Stimulated activated CD4-positive, alpha-beta T cell treated with anti-CD3 and anti-CD28 coated beads, Interleukin-2, amount 100 ng/mL, for 24 hours (primary cell): ENCODE measurements at places on chromosomes 3 and 15.

DNA sequence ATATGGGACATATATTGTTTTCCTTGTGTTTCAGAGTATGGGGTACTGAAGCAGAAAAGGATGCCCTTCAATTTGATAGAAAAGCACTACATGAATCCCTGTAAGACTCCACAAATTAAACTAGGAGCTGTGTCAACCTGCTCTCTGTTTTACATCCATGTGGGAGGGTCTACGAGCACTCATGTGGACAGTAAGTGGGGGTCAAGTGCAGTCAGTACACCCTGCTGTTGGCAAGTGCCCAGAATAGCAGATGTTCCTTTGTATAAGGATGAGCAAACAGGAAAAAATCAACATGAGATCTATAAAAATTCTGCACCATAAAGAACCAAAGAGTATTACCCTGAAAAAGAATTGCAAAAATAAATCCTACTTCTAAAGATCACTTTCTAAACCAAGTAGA, 659.9 kb downstream of the SI start:
- no peak for DNase-seq

DNA sequence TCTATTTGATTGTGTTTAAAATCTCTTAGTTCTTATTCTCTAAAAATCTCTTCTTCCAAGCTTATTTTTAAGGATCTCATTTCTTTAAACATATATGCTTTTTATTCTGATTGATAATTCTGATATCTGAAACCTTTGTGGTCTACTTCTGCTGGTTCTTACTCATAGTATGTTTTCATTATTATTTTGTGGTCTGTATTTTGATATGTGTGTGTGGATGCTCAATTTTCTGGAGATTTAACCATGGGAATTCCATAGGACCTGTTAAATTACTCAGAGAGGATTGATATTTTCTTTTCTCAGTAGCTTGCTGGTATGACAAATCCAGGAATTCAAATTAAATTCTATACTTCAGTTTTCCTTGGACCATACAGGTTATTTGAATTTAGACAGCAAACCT, 14.7 kb upstream of the HHLA2 start:
- no peak for DNase-seq

DNA sequence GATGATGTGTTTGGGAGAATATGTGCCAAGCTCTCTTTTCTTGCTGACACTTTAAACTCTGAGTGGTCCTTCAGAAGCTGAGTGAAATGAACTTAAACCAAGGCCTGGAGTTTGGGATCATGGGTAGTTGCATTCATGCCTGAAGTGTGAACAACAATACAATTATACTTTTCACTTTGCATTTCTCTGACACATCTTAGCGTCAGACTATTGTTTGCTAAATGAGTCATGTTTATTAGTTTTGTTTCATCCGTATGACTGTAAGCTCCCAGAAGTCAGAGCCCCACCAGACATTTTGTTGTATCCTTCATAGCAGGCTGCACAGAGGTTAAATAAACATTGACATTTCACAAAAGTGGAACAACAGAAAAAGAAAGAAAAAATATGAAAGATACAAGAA, 542.6 kb downstream of the TUSC7 start:
- DNase-seq, result no peak

- no peak for DNase-seq
These were observed 309.9 kb downstream of the TLE3 start for GRCh38 chr15:69787791-69788190.

DNA sequence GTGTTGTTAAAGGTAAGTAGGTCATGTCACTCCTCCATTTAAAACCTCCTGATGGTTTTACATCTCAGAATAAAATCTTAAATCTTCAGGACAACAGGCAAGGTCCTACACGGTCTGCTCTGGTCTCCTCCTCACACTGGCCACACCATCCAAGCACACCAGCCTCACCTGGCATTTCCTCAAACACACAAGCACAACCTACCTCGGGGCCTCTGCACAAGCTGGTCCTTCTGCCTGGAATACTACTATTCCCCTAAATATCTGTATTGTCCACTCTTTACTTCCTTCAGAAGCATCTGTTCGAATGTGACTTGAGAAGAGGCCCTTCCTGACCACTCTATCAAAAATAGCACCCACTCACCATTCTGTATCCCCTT, 1.8 kb downstream of the GORASP1 start:
- DNase-seq, result no peak

GRCh38 chr3:185844051-185844450, 19.2 kb upstream of the IGF2BP2 start:
- no peak for DNase-seq

DNA sequence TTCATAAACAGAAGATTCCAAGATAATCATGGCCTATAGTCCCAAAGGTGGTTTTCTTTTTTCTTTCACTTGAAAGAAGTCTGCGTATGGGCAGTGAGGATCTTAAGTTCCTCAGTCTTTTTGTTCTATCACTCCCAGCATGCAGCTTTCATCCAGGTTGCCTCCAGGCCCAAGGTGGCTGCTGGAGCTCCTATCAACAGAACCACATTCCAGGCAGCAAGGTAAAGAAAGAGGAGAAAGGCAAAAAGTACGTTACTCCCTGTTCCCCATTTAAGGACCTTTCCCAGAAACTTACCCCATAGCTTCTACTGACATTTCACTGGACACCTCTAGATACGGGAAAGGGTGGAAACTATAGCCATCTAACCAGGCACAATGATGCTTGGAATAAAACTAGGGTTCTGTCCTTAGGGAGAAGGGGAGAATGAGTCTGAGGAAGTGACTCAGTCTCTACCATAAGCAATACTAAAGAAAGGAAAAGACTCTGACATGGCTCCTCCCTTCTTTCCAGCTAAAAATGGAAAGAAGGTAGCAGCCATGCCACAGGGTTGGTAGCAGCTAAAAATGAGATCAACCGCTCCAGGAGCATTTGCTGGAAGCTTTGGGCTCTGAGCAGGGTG, 313.9 kb upstream of the NR2E3 start:
- DNase-seq, result no peak

- no peak for DNase-seq
These were observed 8.2 kb upstream of the NMD3 start for GRCh38 chr3:161212906-161213305.

DNA sequence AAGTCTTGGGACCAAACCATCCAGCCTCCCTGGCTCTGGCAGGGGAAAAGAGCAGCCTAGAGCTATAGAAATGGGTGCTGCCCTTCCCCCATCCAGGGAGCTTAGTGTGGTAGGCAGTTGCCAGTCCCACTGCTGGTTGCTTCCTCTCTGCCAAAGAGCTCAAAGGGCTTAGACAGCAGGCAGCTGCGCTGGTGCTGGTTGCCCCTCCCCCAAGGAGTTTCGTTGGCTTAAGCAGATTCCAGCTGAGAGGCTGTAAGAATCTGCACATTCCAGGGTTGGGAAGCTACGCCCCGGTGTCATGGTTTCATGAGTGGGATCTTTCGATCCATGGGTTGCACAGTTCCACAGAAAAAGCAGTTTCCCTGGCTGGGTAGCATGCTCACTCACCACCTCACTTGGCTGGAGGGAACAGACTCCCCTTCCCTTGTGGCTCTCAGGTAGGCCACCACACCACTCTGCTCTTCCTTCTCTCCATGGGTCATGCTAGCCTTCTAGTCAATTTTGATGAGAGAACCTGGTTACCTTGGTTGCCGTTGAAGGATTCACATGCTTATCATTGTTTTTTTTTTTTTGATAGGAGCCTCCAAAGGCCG, 195.1 kb downstream of the EPHA6 start:
- DNase-seq, result no peak

DNA sequence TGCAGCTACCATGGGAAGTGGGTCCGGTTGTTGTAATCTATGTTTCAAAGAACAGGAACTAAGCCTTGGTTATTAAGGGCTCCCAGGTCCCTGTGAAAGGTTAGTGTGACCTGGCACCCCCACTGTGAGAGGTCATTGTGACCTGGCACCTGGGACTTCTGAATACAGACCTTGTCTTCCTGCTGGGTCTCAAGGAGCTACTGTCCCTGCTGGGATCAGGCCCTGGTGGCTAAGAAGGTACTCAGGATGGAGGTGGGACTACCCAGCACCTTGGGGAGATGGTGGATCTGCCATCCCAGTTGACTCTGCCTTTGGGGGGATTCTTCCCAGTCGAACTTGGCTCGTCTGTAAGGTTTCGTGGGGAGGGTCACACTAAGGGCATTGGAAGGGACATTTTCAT, 10.3 kb upstream of the SLCO2A1 start:
- no peak for DNase-seq

GRCh38 chr3:104916971-104917370, 449.7 kb upstream of the ALCAM start:
- no peak for DNase-seq

DNA sequence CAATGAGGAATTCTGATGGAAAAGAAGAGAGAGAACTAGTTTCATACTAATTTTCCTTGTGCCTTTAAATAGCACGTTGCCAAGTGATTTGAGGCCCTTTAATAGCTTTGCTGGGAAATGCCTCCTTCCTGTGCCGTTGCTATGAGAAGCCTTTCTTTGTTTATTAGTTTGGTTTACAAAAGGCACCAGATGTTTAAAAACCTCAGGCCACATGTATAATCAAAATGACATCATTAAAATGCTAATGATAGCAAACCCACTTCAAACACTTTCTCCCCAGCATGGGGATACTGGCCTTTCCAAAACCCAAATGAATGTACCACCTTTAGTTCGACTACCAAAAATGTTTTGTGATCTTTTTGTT, 50.0 kb upstream of the TBC1D23 start:
- no peak for DNase-seq

DNA sequence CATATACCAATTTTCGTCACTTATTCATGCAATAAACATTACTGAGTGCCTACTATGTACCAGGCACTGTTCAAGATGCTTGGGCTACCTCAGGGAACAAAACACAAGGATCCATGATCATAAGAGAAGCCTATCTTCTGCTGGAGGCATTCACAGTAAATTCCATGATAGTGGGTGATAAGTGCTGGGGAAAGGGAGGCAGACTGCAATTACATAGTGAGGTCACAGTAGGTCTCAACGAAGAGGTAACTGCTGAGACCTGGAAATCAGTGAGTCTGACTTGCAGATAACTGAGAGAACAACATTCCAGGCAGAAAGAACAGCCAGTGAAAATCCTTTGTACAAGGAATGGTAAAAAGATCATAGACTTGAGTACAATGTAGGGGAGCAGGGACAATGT, 33.6 kb downstream of the RAF1 start:
- no peak for DNase-seq

GRCh38 chr3:140571836-140572235, 106.0 kb upstream of the TRIM42 start:
- no peak for DNase-seq

DNA sequence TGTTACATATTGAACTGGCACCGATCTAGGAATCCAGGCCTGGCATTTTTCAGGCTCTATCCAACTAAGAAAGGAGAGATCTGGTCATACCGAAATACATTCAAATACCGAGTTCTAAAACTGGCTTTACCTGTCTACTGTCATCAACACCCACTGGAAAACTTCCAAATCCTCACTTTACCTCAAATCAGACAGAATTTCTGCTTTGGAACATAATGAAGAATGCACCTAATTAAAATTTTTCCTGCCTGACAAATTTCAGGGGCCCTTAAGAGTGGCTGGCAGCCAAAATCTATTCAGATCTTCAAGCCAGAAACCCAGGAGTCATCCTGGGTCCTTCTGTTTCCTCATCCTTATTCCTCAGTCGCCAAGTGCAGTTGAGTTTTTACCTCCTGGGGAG, 198.6 kb upstream of the FEZF2 start:
- no peak for DNase-seq

DNA sequence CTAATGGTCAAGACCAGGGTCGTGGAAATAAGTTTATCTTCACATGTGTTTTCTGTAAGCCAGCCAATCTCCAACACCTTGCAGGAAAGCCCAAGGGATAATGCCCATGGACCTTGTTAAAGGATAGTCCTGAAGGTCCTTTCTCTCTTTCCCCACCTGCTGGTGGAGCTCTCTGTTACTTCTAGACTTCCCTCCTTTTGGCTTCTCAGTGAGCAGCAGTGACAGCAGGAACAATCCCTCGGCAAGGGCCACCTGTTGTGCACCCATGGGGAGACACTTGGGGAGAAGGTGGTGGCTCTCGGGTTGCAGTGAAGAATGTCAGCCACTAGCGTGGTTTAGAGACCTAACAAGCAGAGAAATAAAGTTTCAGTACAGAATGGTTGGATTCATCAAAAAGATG, 84.0 kb upstream of the OSBPL11 start:
- no peak for DNase-seq

DNA sequence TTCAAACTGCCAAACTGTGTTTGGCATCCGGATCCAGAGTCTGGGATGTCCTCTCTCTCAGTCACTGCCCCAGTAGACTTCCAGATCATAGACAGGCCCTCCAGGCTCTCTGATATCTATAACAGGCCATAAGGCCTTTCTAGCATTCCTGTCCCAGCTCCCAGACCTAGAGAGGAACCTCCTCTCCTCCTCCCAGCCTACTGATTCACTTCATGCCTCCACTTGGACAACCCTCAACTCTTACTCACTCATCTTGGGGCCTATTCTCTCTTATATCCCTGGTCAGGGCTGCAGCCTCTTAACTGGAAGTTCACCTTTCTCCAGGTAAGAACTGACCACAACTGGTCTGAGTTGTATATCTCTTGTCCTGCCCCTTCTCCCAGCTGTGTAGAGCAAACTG, 253.7 kb upstream of the TRIM42 start:
- no peak for DNase-seq

DNA sequence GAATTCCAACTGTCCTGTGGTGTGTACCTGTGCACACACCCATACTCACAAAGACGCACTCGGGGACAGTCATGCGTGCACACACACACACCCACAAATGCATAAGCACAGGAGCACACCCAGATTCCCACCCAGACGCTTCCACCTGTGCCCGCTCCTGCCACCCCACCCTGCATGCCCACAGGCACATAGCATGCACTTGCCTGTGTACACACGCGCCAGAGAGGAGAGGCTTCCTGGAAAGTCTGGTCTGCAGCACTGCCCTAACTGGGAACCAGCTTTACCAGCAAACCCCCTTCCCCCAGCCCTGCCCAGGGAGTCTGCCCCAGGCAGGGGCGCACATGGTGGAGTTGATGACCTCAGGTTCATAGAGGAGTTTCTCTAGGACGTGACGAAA, 246.2 kb downstream of the UACA start:
- DNase-seq, result no peak
